Stimulated activated CD8-positive, alpha-beta memory T cell treated with anti-CD3 and anti-CD28 coated beads, Interleukin-15, amount 100 ng/mL, for 4 hours (primary cell): ENCODE measurements at places on chromosomes 3 and 15.

DNA sequence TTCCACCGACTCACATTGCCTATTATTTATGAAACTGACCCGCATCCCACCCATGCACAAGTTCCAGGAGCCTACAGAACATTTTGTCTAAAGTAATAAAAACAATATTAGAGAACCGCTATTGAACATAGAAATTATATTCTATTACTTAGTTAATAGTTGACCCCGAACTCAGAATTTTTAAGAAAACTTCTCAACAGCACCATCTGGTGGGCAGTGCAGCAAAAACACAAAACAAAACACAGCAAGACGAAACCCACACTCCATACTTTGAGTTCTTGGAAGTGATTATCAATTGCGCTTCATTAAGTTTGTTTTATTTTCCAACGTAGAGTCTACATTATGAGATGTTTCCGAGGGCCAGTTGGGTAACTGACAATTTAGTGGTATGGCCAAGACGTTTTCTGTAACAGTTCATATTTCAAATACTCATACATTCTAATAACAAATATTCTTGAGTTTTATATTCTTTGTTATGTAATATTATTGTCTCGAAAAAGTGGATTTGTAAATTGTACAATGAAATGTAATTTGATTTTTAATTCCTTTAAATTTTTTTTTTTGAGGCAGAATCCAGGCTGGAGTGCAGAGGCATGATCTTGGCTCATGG lies 24.0 kb upstream of the C3orf70 start:
- DNase-seq: no peak

- no peak for DNase-seq
Measured at GRCh38 chr3:183360971-183361624, 67.3 kb downstream of the MCF2L2 start.

GRCh38 chr3:150544726-150545125 lies 1.6 kb downstream of the SERP1 start:
- DNase-seq: no peak

DNA sequence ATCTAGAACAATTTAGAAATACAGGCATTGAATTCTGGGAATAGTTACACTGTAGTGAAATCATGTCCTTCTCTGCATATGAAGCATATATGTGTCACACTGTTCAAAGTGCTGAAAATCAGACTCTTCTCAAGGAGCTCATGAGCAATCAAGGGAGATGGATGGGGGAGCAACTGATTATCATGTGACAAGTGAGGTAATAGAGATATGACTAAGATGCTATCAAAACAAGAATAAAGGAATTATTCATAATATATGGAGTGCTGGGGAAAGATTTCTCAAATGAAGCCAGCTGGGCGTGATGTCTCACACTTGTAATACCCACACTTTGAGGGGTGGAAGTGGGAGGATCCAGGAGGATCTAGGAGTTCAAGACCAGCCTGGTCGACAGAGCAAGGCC lies 74.9 kb upstream of the CHRNB4 start:
- DNase-seq: no peak

GRCh38 chr3:106251160-106251892 lies 382.5 kb upstream of the CBLB start:
- DNase-seq: no peak

DNA sequence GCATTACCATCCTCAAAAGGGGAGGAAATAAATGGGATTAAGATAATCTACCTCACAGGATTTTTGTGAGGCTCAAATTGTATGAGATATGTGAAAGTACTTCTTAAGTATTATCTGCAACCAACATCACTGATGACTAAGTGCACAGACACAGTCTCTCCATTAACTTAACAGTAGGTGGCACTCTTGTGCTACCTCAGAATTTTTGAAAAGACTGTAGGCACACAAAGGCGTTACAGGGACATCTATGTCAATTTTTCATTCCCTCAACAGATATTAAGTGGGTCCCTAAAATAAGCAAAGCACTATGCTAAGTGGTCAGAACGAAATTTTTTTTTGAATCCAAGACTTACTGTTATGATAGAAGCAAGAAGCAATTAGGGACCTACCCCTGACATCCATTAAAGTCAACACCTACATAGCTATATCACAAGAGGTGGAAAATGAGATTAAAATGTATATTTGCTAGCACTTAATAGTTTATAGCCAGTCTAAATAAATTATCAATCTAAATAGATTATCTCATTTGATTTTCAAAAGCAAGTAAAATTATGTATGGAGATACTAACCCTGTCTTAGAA lies 52.9 kb downstream of the RYK start:
- no peak for DNase-seq

DNA sequence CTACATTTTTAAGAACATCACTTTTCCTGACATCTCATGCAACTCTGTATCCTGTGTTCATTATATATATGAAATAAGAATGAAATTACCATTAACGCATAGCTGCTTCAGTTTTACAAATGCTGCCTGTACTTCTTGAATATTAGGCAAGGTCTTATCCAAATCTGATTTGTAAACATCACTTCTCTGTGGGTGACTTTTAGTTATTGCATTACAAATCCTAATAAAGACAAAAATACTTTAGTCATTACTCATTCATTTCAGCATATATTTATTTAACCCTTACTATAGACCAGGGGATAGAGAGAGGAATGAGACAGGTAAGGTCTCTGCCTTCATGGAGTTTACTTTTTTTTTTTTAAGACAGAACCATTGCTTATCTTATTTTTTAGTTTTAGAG lies 36.8 kb downstream of the MTMR10 start:
- no peak for DNase-seq

- DNase-seq: peak; percentile 77
Measured at GRCh38 chr3:49856181-49857005, at the start of gene TRAIP. TSS of gene TRAIP (minus strand) at chr3:49856564. CDS start at chr3:49856453, 111 bp downstream.

DNA sequence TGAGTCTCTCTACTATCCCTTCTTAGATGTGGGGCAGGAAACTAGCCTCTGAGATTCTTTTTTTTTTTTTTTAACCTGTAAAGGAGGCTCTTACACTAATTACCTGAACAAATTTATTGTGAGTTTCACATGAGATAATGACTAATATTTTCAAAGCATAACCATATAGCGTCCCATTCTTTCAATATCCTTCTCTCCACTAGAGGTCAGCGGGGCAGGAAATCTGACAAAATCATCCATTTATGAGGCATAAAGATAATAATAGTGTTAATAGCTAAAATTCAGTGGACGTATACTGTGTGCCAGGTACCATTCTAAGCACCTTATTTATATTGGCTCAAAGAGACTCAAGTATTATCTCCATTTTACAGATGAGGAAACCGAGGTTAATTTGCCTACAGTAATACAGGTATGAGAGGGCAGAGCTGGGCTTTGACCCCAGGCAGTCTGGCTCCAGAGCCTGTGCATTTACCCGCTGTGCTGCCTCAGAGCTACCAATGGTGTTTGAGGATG lies 16.3 kb upstream of the SMAD6 start:
- DNase-seq: no peak

- DNase-seq: no peak
Measured at GRCh38 chr3:94431876-94432570, 369.2 kb downstream of the NSUN3 start.

DNA sequence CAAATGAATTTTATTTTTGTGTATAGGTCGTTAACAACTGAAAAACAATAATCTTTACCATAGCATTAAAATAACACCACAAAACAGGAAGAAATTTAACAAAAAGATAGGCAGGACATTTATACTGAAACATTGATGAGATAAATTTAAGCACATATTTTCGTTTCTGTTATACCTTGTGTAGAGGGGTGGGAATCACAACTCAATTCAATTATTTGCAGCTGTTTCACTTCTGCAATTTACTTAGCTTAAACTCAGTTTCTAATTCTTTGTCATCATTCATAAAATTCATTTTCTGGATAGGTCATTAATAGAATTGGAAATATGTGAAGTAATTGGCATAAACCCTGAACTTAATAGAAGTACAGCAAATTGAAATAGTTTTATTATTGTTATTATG lies 42.3 kb downstream of the TP63 start:
- DNase-seq: no peak
